ENCODE measurements at places on chromosomes 1 and 21.

- DNase-seq = no peak
These were observed 78.1 kb upstream of the CCDC190 start for GRCh38 chr1:162939035-162939434.

GRCh38 chr1:56790036-56790435 lies 29.2 kb downstream of the FYB2 start:
- DNase-seq = no peak

DNA sequence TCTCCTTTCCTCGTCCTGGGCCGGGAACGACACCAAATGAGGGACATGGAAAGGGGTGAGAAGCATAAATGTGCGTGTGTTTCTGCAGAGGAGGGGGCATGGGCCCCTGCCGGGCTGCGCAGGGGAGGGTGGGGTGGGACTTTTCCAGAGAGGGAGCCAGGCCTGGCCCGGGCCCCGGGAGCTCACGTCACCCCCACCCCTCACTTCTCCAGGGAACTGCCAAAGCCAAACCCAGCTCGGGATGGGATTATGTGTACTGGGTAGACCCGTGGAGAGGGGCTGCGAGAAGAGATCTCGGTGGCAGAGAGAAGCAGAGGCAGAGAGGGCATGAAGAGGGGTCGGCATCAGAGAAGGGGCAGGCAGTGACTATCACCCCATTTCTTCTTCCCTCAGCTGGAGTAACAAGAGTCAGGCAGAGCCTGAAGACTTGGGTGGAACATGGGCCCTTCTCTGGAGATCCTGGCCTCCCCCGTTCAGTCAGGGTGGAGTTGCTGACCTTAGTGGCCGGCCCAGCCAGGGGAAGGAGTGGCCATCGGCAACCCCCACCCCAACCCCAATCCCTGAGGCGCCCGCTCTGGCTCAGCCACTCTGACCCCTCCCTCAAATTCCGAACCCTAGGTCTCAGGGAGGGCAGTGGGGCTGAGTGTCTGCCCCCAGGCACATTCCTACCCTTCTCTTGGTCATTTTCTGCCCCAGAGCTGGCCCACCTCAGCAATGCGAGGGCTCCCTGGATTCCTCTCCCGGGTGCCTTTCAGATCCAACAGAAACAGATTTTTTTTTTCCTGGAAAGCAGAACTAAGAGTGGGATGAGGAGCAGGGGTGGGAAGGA lies 1.2 kb downstream of the ADAMTSL4 start:
- no peak for DNase-seq

DNA sequence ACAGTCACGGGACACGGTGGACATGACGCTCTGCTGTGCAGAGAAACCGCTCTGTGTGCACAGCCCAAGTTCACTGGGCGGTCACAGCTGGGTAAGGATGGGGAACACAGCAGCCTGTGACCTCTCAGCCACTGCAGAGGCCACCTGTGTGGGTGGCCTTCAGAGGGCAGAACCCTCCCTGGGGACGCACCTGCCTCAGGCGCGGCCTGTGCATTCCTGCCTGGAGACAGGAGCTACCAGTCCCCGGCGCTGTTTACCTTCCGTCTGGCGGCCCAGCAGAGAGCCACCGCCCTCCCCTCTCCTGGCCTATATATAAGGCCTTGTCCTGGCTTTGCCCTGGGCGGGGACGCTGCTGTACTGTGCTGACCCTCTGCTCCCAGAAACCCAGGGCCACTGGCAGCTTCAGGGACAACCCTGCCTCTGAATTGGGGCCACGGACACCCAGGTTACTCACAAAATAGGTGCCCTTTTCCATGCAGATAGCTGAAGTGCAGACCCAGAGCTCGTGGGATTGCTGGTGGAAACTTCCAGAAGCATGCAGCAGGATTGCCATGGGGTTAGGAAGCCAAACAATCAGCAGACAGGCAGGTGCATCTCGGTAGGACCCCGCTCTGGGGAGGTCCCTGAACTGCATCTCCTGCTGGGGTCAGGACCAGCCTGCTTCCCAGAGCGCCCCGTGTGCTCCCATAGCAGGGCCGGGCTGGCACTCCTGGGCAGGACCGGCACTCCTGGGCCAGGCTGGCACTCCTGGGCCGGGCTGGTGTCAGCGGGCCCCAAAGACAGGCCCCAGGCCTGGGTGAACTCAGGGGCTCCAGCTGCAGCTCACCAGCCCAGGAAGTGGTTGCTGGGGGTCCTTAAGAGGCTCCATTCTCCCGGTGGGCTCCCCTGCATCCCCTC lies 83.6 kb downstream of the SIK1 start:
- no peak for DNase-seq

DNA sequence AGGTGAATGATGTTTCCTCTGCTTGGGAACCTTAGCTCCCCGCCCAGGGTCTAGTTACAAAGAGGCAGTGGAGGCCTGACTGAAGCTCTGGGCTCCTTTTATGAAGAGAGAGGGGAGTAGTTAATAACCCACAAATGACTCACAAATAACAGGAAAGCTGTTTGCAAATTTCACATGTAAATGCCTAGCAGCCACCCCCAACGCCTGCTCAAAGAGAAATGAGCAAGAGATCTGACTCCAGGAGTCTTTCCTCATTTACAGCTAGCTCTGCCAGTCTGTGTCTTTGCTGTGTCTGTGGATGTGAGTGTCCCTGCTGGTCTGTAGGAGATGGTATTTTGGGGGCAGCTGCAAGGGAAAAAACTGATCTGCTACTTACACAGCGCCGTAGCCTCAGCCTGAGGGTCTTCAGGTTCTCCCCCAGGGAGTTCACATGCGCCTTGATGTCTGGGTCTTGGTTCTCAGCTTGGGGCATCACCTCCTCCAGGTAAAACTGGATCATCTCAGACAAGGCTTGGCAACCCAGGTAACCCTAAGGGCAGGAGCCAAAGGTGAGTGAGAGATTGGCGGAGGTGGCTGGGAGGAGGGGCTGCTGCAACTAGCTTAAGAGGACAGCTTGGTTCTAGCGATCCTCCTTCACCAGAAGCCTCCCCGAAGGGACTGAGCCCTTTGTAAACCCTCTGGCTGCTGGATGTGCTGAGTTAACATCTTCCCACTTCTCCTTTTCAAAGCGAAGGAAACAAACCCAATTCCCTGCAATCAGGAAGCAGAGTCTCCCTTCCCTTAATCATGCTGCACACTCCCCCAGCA lies at the start of gene IL19:
Gene IL19 (plus strand): TSS at position 243 of the 807 bp plus-strand sequence. CDS start 65,890 bp downstream, outside the sequence.
- DNase-seq = no peak

DNA sequence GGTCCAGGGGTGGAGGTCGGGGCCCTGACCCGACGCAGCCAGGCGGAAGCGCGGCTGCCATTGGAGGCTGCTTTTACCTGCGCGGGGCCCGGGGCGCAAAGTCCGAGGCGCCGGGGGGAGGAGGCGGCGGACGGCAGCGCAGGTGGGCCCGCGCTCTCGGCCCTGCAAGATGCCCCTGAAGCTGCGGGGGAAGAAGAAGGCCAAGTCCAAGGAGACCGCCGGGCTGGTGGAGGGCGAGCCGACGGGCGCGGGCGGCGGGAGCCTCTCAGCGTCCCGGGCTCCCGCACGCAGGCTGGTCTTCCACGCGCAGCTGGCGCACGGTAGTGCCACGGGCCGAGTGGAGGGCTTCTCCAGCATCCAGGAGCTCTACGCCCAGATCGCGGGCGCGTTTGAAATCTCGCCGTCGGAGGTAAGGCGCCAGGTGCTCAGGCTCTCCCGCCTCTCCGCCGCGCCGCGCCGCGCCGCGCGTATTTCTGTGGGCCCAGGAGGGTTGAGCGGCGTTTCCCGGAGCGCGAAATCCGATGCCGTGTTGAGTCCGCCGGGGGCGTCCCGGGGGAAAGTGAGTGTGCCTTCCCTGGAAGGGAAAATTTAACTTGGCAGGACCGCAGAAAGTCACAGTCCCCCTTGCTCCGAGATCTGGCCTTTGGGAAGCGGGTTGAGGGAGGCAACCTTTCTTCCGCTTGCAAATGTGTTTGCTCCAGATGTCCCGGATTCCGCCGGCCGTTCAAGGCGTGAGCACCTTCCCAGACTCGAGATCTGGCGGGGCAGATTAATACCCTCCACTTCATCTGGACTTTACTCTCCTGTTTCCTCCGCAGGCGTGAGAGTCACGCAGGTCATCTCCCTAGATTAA lies at the start of gene GIPC2:
Gene GIPC2 (plus strand): TSS at position 41 of the 853 bp plus-strand sequence. CDS start 129 bp downstream, at position 170.
- no peak for DNase-seq

- DNase-seq = no peak
These were observed 35.7 kb upstream of the LIN9 start for GRCh38 chr1:226344441-226345259.

DNA sequence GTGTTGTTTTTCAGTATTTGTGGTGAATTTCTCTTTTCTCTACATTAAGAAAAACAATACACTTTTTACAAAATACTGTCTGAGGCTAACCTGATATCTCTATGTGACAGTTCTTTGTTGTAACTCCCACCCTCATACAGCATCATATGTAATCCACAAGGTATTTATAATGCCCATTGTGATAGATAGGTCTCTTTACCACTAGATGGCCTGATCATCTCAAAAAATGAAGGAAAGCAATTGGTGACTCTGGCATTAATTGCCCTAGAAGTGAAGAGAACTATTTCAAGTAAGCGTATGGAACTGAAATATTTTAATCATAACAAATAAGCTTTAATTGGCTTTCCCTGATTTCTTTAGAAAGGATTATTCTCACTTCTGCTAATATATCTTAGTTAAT lies 36.2 kb upstream of the HFM1 start:
- DNase-seq = no peak

DNA sequence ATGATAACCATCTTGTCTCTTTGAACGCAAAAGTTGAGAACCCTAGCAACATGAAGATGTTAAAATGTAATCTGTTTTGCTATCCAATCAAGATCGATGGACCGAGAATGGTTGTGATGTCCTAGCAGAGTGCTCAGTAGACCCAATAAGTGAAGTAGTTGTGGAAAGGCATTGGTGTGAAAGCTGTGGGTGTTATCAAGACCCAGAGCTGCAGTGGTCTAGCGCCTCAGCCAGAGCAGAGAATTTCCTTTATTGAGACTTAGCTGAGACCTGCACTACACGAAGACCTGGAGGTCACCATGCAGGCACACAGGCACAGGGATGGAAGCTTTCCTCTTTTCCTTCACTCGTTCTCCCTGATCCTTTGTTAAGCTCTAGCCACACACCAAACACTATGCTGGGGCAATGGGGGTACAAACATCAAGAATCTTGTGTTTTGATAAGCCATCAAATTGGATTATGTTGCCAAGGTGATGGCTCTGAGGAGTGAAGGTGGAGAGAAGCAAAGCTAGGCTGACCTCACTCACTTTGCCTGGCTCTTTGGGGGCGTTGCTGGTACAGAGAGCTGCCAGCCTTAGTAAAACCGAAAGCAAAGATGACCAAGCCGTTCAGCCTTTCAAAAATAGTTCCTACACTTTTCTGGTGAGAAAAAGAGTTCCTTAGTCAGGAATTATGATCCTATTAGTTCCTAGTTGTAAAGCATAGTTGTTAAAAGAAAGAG lies 24.1 kb downstream of the METTL13 start:
- no peak for DNase-seq

- no peak for DNase-seq
These were observed 1.0 kb upstream of the ATP2B4 start for GRCh38 chr1:203625628-203626019.

DNA sequence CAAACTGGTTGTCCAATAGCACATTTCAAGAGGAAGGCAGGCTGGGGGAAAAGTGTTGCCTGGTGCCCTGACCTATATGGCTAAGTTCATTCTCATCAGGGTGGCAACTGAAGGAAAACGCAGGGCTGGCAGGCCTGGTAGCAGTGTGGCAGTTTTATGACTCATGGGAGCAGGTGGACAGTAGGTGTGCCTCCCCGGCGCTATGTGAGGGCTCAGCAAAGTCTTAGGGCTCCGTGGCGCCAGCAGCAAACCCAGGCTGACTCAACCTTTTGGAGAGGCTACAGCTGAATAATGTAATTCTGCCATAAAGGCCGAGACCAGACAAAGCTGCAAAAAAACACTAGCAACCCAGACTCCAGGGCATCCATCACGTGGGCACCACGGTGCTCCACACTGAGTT lies 23.6 kb downstream of the GADD45A start:
- DNase-seq = no peak

DNA sequence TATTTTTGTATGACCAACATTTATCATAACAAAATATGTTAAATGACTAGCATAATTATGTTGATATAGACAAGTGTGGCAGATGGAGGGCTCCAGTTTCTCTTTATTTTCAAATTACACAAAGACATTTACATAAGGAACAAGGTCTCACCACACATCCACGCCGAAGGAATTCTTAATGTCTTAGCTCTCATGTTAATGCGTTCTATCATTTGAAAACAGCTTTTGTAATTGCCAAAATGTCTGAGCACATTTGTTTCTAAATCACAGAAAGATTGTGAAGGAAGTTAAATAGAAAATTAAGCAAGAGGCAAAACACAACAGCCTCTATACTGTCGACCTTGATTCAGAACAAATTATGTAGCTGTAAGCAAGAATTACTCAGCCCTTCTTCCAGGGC lies 223.0 kb upstream of the NR5A2 start:
- DNase-seq = no peak

DNA sequence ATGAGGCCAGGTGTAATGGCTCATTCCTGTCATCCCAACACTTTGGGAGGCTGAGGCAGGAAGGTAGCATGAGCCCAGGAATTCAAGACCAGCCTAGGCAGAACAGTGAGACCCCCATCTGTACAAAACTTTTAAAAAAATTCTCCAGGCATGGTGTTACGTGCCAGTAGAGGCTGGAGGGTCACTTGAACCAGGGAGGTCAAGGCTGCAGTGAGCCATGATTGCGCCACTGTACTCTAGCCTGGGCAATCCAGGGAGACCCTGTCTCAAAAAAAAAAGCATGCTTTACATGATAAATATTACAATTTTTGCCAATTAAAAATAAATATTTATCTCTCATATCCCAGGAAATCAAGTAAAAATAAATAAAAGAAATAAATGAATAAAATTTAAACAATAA lies 17.6 kb upstream of the VPS45 start:
- DNase-seq = no peak

DNA sequence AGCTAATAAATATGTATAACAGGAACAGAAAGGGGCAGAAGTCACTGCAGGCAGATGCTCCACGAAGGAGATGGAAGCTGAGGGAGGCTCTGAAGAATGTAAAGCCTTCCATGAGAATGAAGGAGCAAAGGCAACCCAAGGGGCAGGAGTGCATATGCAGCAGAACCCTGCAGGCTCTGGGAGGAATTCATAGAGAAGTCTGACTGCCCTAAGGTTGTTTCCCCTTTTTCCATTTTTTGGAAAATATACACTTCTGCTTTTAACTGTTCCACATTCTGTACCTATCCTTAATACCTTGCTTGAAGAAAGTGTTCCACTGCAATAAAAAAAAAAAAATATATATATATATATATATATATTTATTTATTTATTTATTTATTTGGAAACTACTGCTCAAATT lies 69.6 kb downstream of the CD34 start:
- DNase-seq = no peak

GRCh38 chr1:15289251-15289651 lies 42.2 kb downstream of the FHAD1 start:
- DNase-seq = no peak

DNA sequence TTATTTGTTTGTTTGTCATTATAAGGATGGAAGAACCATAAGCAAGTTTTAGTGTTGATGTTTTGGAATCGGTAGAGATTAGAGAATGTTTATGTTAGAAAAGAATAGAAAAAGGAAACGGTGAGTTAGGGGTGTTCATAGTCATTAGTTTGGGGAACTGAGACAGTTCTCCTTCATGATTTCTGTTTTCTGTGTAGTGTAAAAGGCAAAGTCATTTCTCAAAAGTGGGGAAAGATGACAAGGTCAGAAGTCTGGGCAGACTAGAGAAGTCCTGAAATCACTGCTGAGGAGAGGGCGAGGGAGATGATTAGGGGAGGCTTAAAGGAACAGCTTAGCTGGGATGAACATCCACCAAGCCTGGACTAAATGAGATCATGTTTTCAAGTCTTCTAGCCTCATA lies 498.9 kb downstream of the TTLL7 start:
- no peak for DNase-seq

All from NCI-H187 treated with DMSO at 0.1 percent for 48 hours (cell line).